Activated naive CD4-positive, alpha-beta T cell treated with anti-CD3 and anti-CD28 coated beads for 36 hours (primary cell): ENCODE measurements at places on chromosomes 6 and 20. TPM values are rescaled to one million over a fixed set of nuclear protein-coding genes. Genes with fewer than 3 reads are reported as not detected.

- no peak overlapping the region for H3K4me3 ChIP-seq
- DNase-seq: no peak
- H3K36me3 ChIP-seq: no peaks in the 10 kb centered on the region
- peaks cover 4% of the 10 kb centered on the region for H3K27me3 ChIP-seq
- no peak overlapping the region for H3K27ac ChIP-seq
- no peaks in the 10 kb centered on the region for H3K4me1 ChIP-seq
Measured at GRCh38 chr6:140281236-140281635, 906.8 kb upstream of the CITED2 start.

ZNF343 gene
- 5.7 TPM for total RNA-seq

- no peaks in the 10 kb centered on the region for H3K36me3 ChIP-seq
- DNase-seq: no peak
- H3K4me3 ChIP-seq: no peak overlapping the region
Measured at GRCh38 chr20:48595495-48596333, 232.1 kb downstream of the PREX1 start.

F13A1 gene
- total RNA-seq: not detected

LAMA2 gene
- 2.2 TPM for total RNA-seq

GRCh38 chr20:59735917-59736316 lies 131.6 kb downstream of the PHACTR3 start:
- no peaks in the 10 kb centered on the region for H3K4me1 ChIP-seq
- no peak overlapping the region for H3K27ac ChIP-seq
- no peaks in the 10 kb centered on the region for H3K36me3 ChIP-seq
- H3K4me3 ChIP-seq: no peak overlapping the region
- peaks cover 6% of the 10 kb centered on the region for H3K27me3 ChIP-seq
- DNase-seq: no peak

GRCh38 chr6:33419580-33420490 lies at the start of gene SYNGAP1:
TSS of gene SYNGAP1 (plus strand) at chr6:33420065. CDS start at chr6:33420265, 200 bp downstream.
- no peaks in the 10 kb centered on the region for H3K27me3 ChIP-seq
- peaks cover 55% of the 10 kb centered on the region for H3K4me1 ChIP-seq
- peaks cover 13% of the 10 kb centered on the region for H3K36me3 ChIP-seq
- DNase-seq: peak; percentile 74

DNA sequence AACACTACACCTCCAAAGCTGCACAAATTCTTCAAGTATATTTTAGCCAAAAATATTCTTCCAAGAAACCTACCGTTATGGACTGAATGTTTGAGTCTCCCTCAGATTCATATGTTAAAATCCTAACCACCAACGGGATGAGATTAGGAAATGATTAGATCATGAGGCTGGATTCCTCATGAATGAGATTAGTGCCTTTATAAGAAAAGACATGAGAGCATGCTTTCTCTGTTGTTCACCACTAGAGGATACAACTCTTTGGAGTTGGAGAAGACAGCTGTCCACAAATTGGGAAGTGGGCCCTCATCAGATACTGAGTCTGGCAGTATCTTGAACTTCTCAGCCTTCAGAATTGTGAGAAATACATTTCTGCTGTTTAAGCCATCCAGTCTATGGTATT lies 7.1 kb upstream of the SLC17A4 start:
- H3K27me3 ChIP-seq: no peaks in the 10 kb centered on the region
- DNase-seq: no peak
- H3K27ac ChIP-seq: no peak overlapping the region
- no peaks in the 10 kb centered on the region for H3K36me3 ChIP-seq
- H3K4me3 ChIP-seq: no peak overlapping the region
- H3K4me1 ChIP-seq: peaks cover 2% of the 10 kb centered on the region

- H3K27ac ChIP-seq: no peak overlapping the region
- peaks cover 72% of the 10 kb centered on the region for H3K4me1 ChIP-seq
- peaks cover 11% of the 10 kb centered on the region for H3K36me3 ChIP-seq
- DNase-seq: no peak
Measured at GRCh38 chr6:139114746-139115145, 20.1 kb upstream of the HECA start.

DNA sequence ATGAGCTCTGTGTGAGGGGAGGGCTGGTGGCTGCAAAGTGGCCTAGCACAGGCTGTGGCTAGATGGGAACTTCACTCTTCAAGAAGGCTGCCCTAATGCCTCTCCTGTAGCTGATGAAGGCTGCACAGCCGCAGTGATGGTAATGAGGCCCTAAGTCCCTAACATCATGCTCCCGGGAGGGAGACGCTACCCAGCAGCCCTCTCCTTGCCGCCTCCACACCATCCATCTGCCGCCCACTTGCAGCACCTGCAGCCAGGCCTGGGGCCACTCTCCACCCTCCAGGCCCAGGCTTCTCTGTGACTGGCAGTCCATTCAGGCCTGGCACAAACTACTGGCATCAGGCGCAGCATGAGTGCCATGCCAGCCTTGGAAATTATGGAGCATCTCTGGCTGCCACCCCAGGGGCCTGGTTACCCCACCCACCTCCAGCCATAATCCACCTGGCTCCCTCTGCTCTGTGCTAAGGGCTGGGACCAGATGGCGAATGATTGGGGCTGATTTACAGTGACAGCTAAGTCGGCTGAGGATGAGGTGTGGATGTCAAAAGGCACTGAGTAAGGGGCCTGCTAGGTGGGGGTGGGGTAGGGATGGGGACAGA lies 284.2 kb downstream of the LRFN2 start:
- no peak overlapping the region for H3K27ac ChIP-seq
- H3K27me3 ChIP-seq: peaks cover 28% of the 10 kb centered on the region
- H3K4me3 ChIP-seq: no peak overlapping the region
- no peak for DNase-seq
- no peaks in the 10 kb centered on the region for H3K4me1 ChIP-seq

DNA sequence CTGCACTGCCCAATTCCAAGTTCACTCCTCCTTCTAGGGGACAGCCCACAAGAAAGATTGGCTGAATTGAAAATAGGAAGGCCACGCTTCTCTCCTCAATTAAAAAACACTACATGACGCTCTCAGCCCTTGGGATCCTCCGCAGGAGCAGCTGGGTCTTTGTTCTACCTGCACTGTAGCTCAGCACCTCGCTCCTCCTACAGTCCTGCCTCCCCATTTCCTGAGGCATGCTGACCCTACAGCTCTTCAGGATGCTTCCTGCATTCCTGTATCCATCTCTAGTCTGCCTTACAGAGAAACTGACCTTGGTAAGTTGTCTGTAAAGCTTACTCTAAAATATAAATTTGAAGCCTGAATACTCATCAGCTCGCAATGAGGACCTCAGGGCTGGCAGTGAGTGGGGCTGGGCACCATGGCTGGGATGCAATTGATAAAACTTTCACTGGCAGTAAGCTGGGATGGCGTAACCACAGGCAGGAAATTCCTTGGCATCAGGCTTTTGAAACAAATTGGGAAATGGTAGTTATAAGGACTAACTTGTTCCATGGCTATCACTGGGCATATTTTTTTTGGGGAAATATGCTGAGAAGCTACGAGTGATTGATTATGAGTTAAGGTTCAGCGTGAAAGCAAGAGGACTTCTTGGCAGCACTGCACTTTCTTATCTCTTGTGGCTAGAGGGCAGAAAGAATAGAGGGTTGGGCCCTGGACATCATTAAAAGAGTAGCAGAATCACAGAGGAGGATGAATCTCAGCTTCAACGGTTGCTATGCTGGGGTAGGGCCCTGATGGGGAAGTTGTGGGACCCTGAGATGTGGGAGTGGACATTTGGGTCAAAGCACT lies 11.7 kb upstream of the SIRPB1 start:
- no peaks in the 10 kb centered on the region for H3K27me3 ChIP-seq
- H3K4me3 ChIP-seq: no peak overlapping the region
- peaks cover 56% of the 10 kb centered on the region for H3K36me3 ChIP-seq
- no peak for DNase-seq
- H3K27ac ChIP-seq: peak overlapping the region; percentile 65

- no peaks in the 10 kb centered on the region for H3K4me1 ChIP-seq
- DNase-seq: no peak
- H3K36me3 ChIP-seq: no peaks in the 10 kb centered on the region
- H3K27ac ChIP-seq: no peak overlapping the region
- H3K27me3 ChIP-seq: peaks cover 7% of the 10 kb centered on the region
Measured at GRCh38 chr6:21741221-21742109, 147.9 kb downstream of the SOX4 start.

GRCh38 chr6:75306064-75306463 lies 21.5 kb upstream of the TMEM30A start:
- H3K36me3 ChIP-seq: no peaks in the 10 kb centered on the region
- H3K4me3 ChIP-seq: no peak overlapping the region
- H3K27me3 ChIP-seq: no peaks in the 10 kb centered on the region

DNA sequence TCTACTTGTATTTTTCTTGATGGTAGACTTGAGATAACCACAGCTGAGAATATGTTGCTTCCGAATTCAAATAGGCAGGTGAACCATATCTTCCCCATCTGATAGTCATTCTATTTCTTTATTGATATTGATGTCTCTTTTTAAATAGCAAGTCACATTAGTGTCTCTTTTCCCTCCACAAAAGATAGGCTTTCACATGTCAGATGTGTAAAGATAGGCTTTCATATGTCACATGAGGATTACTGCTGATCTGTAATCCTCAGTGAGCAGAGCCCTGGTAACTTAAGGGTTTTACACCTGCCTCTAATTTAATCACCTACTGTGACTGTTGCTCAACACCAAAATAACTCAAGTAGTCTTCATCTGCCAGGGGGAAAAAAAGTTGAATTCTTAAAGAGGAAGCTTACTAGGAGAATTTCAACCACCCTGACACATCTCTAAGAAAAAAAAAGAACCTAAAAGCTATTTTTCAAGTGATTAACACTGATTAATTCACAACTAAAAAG lies 45.3 kb upstream of the TRDN start:
- no peak overlapping the region for H3K27ac ChIP-seq
- DNase-seq: no peak
- H3K36me3 ChIP-seq: no peaks in the 10 kb centered on the region
- H3K4me3 ChIP-seq: no peak overlapping the region

GRCh38 chr6:33869826-33870423 lies 66.1 kb upstream of the MLN start:
- no peak overlapping the region for H3K4me3 ChIP-seq
- peaks cover 1% of the 10 kb centered on the region for H3K4me1 ChIP-seq
- no peak overlapping the region for H3K27ac ChIP-seq
- no peak for DNase-seq

GRCh38 chr6:99603421-99604165 lies 3.0 kb upstream of the PRDM13 start:
- H3K27me3 ChIP-seq: peaks cover 80% of the 10 kb centered on the region
- no peak overlapping the region for H3K27ac ChIP-seq
- no peaks in the 10 kb centered on the region for H3K36me3 ChIP-seq
- peak overlapping the region; percentile 26 for H3K4me3 ChIP-seq

DNA sequence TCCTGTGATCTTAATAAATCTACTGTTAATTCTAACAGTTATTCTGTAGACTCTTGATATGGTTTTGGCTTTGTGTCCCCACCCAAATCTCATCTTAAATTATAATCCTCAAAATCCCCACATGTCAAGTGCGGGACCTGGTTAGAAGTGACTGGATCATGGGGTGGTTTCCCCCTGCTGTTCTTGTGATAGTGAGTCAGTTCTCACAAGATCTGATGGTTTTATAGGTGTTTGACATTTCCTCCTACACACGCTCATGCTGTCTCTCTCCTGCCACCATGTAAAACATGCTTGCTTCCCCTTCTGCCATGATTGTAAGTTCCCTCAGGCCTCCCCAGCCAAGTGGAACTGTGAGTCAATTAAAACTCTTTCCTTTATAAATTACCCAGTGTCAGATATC lies 10.5 kb upstream of the EPB41L2 start:
- no peaks in the 10 kb centered on the region for H3K27me3 ChIP-seq
- H3K4me3 ChIP-seq: no peak overlapping the region
- peaks cover 2% of the 10 kb centered on the region for H3K4me1 ChIP-seq

DNA sequence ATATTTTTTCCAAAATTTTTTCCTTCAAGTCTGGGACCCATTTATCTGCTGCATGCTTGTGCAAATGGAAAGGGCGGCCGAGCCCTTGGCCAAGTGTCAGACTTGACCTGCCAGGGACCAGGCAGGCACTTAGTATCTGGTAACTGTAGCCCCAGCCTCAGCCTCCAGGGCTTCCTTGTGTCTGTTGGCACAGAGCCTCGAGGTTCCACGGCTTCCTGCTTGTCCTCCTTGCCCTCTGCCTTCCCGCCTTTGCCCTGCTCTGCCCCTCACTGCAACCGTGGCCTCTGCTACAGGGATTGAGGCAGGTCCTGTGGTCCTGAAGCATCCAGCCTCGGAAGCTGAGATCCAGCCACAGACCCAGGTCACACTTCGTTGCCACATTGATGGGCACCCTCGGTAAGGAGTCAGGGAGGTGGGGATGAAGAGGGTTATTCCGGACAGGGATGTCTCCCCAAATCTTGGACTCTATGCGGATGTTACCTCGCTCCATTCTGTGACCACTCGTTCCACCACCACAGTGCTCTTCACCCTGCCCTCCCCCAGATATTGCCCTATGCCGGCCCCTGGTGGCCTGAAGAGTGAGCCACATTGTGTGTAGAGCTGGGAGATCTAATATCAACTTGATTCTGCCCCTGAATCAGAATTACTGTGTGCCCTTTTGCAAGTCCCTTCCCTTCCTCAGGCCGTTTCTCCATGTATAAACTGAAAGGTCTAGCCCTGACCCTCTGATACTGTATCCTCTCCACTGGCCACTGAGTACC lies 41.5 kb upstream of the SRF start:
- H3K4me3 ChIP-seq: no peak overlapping the region
- no peaks in the 10 kb centered on the region for H3K4me1 ChIP-seq
- H3K27ac ChIP-seq: no peak overlapping the region
- no peaks in the 10 kb centered on the region for H3K36me3 ChIP-seq

GRCh38 chr20:32914031-32914430 lies 55.3 kb downstream of the EFCAB8 start:
- no peak overlapping the region for H3K27ac ChIP-seq
- H3K36me3 ChIP-seq: peaks cover 1% of the 10 kb centered on the region
- no peak overlapping the region for H3K4me3 ChIP-seq
- H3K27me3 ChIP-seq: no peaks in the 10 kb centered on the region
- H3K4me1 ChIP-seq: no peaks in the 10 kb centered on the region

DNA sequence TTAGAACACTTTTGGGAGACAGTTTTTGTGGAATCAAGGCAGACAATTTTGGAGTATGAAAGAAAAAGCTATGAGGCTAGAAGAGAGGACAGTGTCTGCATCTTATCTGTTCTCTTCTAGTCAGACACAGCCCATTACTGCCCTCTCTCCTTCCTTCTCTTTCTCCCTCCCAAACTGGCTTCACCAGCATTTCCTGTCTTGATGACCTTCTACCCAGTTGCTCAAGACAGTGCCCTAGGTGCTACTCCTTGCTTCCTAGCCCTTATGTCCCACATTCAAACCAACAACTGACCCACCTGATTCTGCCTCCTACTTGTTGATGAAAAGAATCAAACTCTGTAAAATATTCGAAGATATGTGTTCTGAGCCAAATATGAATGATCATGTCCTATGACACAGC lies 116.4 kb upstream of the RIPOR2 start:
- H3K4me1 ChIP-seq: peaks cover 68% of the 10 kb centered on the region
- DNase-seq: no peak
- no peaks in the 10 kb centered on the region for H3K27me3 ChIP-seq
- no peak overlapping the region for H3K4me3 ChIP-seq
- peak overlapping the region; percentile 22 for H3K27ac ChIP-seq

- no peak overlapping the region for H3K4me3 ChIP-seq
- no peak for DNase-seq
- H3K36me3 ChIP-seq: no peaks in the 10 kb centered on the region
- H3K27me3 ChIP-seq: peaks cover 32% of the 10 kb centered on the region
- H3K4me1 ChIP-seq: peaks cover 8% of the 10 kb centered on the region
Measured at GRCh38 chr6:382883-383810, 8.4 kb upstream of the IRF4 start.
